ENCODE measurements at places on chromosomes 3 and 15.
A peak's percentile ranks its signal among the peaks of the same experiment; 100 is the strongest.

DNA sequence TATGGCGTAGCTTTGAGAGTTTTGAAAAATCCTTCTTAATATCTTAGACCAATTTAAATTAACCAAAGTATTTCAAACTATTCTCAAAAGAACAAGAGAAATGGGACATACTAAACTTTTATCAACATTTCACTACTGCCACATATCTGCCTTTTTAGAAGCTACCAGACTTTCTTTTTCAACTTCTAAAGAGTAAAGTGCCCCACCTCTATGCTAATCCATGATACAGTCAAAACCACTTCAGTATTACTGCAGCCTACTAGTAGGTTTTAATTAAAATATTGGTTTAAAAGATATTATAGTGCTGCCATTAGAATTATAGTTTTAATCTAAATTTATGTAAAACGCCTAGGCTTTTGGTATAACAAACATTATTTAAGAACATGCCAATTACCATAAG, 15.1 kb downstream of the HERC1 start:
- DNase-seq, result no peak

DNA sequence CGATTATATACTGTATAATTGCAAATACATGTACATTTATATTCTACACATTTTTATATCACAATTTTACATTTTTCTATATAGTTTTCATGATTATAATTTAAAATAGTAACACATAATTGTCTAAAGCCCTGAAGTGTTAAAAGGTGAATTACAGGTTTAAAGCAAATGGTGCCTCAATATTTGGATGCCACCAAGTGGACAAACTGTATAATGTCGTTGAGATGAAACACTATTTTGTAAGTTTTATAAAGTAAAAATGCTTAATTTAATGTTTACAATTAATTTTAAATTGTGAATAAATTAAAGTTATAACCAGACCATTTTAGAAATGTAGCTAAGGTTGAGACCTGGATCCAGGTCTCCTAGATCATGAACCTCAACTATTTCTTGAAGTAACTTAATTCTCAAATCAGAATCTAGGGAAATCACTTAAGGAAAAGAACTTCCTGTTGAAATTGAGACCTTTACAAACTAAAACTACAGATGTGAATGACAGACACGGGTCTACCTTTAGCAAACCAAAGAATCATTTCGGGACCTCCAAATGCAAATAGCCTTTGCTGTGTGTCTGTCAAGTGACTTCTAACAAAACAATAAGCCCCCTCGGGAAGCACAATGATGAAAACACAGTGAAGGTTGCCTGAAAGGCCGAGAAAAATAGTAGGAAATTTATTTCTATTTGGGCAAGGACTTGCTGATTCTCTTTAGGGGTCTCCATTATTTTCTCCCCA, 37.8 kb downstream of the EHHADH start:
- DNase-seq, result peak; percentile 53

DNA sequence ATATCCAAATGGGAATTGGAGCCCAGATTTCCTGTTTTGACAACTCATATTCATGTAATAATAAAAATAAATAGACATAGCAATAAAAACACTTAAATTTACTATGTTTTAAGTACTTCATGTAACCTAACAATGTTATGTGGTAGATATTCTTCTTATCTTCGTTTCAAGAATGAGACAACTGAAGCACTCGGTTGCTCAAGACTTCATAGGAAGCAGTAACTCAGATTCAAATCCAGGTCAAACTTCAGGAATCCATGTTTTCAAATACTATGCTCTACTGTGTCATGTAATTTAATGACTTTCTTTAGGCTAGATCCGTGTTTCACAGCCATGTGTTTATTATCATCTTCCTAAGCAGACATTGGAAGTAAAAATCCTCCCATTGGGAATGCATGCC, 492.2 kb downstream of the CNTN3 start:
- no peak for DNase-seq

GRCh38 chr3:58867621-58868020, 182.2 kb downstream of the CFAP20DC start:
- no peak for DNase-seq

DNA sequence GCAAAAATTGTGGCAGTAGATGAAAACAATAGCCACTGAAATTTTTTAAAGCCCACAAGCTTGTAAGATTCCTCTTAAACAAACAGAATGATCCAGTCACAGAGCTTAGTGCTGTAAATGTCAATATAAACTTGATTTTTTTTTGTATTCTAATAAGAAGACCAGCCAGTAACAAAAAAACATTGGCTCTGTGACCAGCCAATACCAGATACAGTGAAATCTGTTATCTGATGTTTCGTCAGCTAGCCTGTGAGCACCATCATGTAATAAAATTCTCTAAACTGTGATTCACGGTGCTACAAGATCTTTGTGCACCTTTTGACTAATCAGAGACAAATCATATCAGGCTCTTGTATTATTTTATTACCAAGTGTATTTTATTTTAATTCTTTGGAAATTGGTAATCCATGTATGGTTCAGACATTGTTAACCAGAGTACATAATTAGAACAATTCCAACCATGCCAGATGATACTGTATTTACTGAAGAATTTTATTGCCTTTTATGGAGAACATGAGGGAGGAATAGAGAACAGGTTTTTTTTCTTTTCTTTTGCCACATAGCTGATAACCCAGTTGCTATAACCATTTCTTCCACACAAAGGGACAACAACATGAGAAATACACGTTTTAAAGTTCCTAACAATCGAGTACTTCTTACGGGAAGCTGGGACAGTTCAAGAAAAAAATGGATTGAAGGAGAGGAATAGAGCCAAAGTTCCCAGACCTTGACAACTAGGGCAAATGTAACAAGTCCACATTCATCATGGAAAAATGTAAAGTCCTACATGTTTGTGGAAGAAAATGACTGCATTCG, 71.9 kb downstream of the FILIP1L start:
- peak; percentile 80 for DNase-seq

- no peak for DNase-seq
These were observed 263.9 kb upstream of the STT3B start for GRCh38 chr3:31268868-31269267.

DNA sequence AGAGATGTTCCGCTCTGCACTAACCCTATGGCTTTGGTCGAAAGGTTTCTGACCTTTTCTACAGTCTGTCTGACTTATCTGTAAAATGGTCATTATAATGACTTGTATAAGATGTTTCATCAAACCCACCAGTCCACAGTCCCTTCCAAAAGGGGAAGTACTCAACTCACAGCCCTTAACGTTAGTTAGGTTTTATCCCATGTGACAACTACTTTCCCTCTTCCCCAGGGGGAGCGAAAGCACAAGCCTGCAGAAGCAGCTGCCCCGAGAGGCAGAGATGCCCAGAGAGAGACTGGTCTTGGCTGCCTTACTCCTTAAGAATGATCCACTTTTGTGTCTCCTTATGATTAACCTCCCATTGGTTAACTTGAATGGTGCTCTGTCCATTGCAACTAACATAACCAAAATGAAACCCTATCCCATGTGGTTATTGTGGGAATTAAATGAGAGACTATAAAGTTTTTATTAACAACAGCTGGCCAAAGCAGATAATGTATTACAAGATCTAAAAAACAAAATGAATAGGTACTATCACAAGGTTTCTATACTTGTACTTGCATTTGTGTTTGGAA, 6.4 kb downstream of the ASTE1 start:
- no peak for DNase-seq

- DNase-seq, result no peak
These were observed 227.3 kb downstream of the FOXP1 start for GRCh38 chr3:71356265-71356664.

DNA sequence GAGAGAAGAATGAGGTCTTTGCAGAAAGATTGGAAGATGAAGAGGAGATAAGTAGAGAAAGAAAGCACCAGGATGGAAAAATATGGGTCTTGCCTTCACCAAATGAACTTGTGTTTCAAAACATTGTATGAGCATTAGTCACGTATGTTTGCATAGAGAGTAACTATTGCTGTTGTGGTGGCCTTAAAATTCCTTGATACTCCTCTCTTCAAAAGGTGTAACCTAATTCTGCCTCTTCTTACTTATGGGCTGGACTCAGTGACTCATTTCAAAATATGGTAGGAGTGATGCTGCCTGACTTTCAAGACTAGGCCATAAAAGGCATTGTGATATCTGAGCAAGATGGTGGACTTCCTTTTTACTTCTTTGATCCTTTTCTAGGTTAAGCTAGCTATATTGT, 228.7 kb upstream of the ZNF385D start:
- peak; percentile 54 for DNase-seq

DNA sequence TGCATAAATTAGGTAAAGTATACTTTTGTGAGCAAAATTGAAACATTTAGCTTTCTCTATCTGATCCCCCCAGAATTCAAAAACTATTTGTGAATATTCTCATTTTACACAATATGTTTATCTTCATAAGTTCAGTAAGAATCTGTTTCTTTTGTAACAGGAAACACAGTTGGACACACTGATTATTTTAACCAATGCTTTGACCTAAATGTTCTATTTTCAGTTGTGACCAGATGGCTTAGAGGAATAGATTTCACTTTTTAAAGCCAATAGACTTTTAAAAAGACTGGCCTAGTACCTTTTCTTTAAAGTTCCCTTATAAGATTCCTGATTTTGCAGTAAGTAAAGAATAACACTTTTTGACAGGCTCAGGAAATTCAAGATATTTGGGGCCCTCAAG, 74.0 kb upstream of the STRIT1 start:
- DNase-seq, result no peak

All from epithelial cell of esophagus (primary cell).